ENCODE measurements at places on chromosomes 16 and 17. TPM values are rescaled to one million over a fixed set of nuclear protein-coding genes. Genes with fewer than 3 reads are reported as not detected.
A peak's percentile ranks its signal among the peaks of the same experiment; 100 is the strongest.

GRCh38 chr16:69056421-69056820 lies 49.0 kb upstream of the HAS3 start:
- no peak for DNase-seq

DNA sequence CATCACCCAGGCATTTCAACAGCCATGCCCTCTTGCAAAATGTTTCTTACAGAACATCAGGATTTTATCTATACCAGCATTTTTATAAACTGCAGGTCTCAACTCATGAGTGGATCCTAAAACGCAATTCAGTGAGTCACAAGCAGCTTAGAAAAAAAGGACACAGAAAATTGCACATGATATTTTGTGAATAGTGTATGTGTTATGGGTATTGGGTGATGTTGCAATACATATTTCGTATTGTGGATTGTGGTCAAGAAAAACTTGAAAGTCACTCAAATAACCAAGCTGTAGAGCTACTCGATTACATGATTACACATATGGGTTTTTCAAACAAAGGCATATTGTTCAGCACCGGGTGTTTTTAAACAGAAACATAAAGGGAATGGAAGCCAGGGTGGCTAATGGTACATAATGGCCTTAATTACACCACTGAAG lies 1.4 kb downstream of the WIPI1 start:
- no peak for DNase-seq

- DNase-seq, result no peak
Observed at GRCh38 chr16:14378131-14378551, 251.9 kb downstream of the PARN start.

- no peak for DNase-seq
Observed at GRCh38 chr16:25512041-25512440, 179.7 kb upstream of the HS3ST4 start.

DNA sequence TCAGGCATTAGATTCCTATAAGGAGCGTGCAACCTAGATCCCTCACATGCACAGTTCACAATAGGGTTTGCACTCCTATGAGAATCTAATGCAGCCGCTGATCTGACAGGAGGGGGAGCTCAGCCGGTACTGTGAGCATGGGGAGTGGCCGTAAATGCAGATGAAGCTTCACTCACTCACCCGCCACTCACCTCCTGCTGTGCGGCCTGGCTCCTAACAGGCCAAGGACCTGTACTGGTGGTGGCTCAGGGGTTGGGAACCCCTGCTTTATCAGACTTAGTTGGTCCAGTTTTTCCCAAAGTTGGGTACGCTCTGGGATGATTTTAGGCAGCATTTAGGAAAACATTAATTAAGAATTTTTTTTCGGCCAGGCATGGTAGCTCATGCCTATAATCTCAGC lies 103.8 kb downstream of the MARF1 start:
- DNase-seq, result no peak

DNA sequence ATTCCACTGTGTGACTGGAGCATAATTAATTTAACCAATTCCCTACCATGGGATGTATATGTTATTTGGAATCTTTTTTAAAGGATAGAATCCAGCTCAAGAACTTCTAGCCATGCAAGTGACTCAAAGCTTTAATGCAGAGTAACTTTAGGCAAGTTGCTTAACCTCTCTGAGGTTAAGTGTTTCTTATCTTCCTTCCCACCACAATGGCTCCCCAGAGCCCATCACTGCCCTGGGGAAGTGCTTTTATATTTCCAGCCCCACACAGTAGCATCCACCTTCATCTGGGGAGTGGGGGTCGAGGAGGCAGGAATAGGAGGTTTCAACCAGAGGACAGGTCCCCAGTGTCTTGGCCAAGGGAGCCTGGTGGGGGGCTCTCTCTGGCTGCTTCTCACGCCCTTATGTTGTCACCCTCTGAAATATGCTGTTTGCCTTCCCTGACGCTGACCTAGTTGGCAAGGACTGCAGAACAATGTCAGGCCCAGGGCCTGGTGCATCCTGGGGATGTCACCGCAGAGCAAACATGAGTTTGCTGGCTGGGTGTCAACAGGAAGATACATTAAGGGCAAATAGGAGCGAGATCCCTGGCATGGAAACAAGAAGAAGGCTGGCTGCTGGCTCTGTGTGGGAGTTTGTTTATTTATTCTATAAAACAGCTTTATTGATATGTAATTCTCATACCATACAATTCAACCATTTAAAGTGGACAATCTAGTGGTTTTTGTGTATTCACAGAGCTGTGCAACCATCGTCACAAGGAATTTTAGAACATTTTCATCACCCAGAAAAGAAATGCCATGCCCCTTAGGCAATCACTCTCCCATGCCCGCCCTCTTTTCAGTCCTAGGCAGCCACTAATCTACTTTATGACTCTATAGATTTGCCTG lies 46.6 kb upstream of the WSB1 start:
- peak; percentile 61 for DNase-seq

Gene DHRS7C
- 34.3 TPM for total RNA-seq

Gene OTOP3
- not detected for total RNA-seq

DNA sequence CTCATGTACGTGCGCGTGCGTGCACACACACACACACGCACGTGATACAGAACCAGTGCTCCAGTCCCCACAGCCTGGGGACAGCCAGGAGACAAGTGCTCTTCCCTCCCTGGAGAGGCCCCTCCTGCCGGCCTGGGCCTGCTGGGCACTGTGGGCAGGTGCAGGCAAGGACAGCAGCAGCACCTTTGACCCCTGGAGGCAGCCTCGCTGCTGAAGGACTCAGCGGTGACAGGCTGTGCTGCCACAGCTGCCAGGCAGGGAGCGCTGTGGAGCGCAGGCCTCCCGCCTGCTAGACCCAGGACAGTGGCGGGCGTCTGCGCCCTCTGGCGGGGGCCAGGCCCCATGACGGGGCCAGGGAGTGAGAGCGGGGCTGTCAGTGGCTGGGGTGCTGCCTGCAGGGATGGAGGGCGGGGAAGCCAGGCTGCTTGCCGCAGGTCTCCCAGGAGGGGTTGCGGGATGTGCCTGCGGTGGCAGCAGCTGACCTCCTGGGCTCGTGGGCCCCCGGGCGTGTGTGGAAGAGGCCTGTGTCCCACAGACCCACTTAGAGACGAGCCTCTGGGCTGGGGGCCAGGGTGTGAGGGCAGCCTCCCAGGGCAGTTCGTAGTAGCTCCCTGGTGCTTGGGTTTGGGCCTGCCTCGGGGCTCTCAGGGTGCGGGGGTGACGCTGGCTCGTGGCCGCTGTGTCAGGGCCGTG lies 63.5 kb upstream of the PVALEF start:
- DNase-seq, result peak; percentile 91

DNA sequence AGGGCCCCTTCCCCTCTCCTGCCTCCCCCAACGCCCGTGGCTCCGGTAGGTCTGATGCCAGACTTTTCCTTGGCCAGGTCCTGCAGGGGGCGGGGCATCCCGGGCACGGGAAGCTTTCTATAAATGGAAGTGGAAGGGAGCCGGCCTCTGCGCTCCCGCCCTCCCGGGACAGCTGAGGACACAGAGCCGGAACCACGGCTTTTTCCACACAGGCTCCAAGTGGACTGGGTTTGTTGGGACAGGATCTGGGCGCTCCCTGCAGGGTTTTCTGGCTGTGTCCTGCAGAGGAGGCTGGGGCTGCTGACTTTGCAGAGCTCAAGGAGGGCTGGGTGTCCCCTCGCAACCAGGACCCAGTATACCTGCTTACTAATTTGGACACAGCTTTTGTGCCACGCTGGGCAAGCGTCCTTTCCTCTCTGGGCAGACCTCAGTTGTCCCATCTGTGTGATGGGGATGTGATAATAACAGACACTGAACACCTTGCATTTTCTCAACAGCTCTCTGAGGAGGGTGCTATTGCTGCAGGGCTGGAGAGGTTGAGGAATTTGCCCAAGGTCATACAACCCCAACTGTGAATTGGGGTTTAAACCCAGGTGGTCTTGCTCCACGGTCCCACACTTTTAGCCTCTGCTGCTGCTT lies 1.8 kb downstream of the TNS4 start:
- peak; percentile 93 for DNase-seq

DNA sequence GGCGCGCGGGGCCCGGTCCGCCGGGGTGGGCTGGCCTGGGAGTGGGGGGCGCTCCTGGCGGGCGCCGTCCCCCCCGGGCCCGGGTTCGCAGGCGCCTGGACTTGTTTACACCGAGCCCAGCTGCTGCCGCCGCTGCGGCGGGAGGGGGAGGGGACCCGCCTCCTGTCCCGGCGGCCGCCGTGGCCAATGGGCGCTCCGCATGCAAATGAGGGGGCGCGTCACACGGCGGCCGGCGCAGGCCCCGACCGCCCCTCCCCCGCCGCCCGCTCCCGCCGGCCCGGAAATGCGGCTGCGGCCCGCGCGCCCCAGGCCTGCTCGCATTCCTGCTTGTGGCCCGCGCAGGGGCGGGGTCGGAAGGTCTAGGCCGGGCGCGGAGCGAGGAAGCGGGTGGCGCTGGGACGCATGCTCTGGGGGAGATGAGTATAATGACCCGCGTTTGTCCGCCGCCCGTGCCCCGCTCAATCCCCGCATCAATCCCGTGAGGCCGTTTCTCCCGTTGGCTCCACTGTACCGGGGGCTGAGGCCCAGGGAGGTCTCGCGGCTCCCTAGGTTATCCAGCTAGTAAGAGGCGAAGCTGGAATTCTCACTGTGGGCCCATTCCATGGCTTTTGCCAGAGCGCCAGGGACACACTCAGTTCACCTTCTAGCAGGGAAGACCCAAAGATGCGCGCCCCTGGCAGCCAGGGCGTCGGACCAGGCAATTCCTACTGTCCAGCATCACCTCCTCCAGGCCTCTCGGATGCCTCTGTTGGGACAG lies at the start of gene YPEL3:
YPEL3 (minus strand) TSS at position 109 of the 757 bp plus-strand sequence. CDS start 731 bp downstream, outside the sequence.
- DNase-seq, result peak; percentile 97

GRCh38 chr16:54602666-54603065 lies 316.1 kb upstream of the IRX3 start:
- no peak for DNase-seq

DNA sequence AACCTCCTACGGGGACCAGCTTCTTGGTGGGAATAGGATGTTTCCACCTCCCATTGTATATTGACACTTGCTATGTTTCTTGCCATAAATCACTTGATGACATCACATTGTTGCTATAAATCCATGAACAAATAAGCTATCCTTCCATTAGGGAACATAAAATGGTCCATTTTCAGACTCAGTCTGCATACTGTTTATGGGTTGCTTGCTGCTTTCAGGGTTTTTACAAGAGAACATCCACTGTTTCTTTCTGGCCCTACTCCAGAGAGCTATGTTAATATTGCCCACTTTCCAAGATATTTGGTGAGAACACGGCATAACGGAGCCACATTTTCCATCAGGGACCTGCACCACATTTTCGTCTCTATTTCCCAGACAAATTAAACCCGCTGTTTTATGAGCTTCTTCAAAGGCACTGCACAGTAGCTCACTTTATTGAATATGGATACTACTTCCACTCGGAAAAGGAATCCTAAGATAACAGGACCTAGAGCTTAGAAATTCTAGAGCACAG lies 800.2 kb downstream of the KCNJ2 start:
- DNase-seq, result no peak

DNA sequence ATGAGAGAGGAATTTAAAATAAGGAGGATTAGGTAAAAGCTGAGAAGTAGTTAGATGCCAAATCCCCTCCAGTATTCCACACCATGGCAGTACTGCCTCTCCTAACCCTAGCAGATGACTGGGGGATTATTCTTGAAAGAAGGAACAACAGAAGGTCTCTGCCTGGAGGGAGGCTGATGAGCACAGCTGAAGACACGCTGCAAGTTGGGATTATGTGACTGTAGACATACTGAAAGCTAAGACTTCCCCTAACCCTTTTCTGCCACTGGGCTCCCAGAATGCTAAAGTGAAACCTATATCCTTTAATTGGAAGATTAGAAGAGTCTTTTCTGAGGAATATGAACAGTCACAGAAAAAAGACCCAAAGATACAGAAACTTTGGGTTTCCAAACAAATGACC lies 27.7 kb upstream of the SLC46A1 start:
- DNase-seq, result no peak

DNA sequence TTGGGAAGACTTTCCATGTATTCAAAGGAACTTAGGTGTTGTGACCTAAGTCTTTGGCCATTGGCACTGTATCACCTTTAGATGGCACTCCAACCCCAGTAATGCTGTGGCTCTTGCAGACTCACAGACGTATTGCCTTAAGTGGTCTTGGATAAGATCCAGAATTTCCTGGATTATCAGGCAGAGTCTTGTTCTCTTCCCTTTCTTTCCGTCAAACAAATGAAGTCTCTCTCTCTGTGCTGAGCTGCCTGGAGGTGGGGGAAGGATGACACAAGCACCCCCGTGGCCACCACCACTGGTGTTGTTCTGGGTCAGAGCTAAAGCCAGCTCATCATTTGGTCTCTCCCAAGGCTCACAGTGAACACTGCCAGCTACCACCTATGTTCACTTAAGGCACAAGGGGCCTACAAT lies 789.9 kb upstream of the KIF2B start:
- DNase-seq, result no peak

DNA sequence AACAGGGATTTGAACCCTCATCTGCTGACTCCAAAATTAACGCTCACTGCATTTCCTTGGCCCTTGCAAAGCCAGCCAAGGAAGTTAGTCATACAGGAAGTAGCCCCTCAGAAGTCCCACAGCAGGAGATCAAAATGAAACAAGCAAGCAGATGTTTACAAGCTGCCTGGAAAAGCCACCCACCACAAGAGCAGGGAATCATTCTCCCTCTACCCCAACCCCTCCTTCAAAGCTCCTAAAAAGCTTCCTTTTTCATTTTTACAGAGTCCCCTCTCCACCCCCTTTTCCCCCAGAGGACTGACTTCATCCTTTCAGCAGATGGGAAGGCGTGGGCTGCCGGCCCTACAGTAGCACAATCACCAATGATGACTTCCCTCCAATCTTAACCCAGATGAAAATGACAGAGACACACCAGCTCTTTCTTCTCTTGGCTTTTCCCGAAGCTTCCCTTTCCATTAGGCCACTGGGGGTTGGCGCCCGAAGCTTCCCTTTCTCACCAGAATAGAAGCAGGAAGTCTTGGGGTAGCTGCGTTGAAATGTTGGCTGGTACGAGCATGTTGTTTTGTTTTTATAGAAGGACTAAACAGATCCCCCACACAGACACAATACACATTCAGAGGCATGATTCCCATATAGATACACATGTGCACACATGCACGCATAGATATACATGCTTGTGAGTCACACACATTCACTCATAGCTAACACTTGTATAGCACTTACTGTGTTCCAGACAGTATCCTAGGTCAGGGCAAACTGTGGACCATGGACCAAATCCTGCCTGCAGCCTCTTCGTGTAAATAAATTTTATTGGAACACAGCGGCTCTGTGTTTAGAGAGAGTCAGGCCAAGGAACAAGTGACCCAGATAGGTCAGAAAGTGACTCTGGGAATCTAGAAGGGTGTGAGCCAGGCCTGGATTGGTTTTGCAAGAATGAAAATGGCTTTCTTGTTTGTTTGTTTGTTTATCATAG lies 17.4 kb downstream of the ITPRIPL2 start:
- DNase-seq, result peak; percentile 56

Gene TLCD2
- total RNA-seq, result 1.8 TPM

Measured in psoas muscle (tissue), 8 donors.